Stimulated activated CD4-positive, alpha-beta T cell treated with anti-CD3 and anti-CD28 coated beads, Interleukin-1b, Interleukin-23, amount 100 ng/mL, for 1 hour (primary cell): ENCODE measurements at places on chromosomes 3 and 15.

DNA sequence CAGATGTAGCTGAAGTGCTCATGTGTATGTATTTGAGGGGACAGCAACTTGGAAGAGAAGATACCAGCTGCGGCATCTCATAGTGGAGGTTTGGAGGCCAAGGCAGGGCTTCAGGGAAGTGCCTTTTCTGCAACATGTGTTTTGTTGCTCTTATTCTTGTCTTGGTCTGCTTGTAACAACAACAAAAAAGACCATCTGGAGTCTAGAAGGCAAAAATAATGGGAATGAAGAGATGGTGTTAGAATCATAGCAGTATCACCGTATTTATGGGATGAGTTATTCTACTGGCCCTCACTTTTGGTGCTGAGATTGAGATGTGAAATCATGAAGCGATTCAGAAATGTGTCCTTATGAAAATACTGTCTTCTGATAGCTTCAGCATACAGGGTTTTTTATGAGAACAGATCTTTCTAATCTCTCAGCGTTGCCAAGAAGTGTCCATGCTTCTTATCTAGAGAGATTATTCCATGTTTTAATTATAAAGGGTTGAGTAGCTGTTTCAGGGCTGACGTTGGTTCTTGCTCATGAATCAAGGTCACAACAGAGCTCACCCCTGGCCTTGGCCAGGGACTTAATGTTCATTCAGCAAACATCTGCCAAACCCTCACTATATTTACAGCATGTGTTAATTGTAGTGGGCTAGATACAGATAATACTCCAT is 58.0 kb downstream of the ITPR1 start:
- DNase-seq: no peak

DNA sequence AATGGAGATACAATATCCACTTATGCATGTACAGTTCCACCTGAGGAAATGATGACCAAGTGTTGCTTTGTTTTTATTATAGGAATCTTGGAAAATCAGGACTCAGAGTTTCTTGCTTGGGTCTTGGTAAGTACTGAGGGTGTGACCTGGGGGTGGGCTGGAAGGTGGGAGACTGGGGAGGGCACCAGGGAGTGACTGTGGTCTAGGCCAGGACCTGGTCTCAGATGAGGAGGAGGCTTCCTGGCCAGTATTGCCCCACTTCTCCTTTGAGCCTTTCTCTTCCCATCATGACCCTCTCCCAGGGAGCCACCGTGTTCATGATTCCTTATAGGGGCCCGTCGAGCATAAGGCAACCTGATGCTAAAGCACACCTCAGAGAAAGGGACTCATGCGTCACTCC is 133.4 kb downstream of the SSR3 start:
- no peak for DNase-seq

DNA sequence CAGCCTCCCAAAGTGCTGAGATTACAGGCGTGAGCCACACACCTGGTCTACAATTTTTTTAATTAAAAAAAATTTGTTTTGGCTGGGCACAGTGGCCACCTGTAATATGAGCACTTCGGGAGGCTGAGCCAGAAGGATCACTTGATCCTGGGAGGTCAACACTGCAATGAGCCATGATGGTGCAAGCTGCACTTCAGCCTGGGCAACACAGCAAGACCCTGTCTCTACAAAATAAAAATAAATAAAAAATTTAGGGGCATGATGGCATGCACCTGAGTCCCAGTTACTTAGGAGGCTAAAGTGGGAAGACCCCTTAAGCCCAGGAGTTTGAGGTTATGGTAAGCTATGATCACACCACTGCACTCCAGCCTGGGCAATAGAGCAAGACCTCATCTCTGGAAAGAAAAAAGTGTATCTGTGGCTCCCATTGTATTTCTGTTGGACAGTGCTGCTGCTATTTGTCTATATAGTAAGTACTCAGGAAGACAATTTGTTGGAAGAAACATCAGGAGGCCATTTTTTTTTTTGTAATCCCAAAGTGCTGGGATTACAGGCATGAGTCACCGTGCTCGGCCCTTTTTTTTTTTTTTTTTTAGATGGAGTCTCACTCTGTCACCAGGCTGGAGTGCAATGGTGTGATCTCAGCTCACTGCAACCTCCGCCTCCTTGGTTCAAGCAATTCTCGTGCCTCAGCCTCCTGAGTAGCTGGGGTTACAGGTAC is 27.5 kb upstream of the SH3BP5 start:
- no peak for DNase-seq

DNA sequence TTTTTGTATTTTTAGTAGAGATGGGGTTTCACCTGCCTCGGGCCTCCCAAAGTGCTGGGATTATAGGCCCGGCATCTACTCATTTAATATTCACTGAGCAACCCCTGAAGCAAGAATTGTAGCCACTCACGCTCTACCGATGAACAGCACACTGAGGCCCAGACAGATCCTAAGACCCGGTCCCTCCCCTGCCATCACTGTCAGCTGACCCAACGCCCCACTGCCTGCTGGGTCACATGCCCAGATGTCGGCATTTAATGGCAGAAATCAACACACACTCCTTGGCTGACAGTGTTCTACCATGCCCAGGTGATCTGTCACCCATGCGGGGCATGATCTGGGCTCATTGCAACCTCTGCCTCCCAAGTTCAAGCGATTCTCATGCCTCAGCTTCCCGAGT is 3.2 kb upstream of the TMEM89 start:
- DNase-seq: no peak

DNA sequence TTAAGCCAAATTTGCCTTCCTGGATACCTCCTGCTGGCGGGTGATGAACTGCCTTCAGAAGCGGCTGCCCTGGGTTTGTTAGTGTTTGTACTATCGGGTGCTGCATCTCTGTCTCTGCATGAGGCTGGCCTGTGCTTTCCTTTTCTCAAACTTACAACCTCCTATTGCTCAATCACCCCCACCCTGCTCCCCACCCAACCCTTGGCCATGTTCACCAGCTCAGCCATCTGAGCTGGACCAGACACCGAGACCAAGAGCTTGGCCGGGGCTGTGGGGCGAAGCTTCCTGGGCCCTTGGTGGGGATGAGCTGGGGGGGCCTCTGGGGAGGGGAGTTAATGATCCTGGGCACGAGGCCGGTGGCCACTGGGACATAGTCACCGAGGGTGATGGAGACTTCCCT is 16.8 kb upstream of the FBLN2 start:
- DNase-seq: no peak
